ENCODE measurements at places on chromosomes 5 and 9.

- peak; percentile 68 for DNase-seq
These were observed 32.7 kb upstream of the DNAH5 start for GRCh38 chr5:13976867-13977830.

GRCh38 chr9:84823421-84824271, 154.1 kb downstream of the NTRK2 start:
- DNase-seq, result no peak

GRCh38 chr5:126857472-126858410, 80.8 kb downstream of the LMNB1 start:
- no peak for DNase-seq

DNA sequence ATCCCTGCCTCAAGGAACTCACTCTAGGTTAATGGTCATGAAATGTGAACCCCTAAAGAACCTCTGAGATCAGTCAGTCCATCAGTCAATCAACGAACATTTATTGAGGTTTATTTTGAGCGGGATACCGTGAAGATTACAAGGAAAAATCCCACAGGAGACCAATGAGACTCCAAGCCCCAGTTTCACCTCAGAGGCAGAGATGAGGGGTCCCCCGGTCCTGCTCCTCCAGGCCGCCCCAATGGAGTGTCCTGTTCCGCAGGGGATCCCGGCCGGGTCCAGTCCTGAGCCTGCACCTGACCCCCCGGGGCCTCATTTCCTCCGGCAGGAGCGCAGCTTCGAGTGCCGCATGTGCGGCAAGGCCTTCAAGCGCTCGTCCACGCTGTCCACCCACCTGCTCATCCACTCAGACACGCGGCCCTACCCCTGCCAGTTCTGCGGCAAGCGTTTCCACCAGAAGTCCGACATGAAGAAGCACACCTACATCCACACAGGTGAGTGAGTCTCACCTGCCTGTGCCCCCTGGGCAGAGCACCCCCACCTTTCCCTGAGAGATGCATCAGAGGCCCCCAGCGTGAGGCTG, 11.0 kb downstream of the GFI1B start:
- DNase-seq, result no peak

DNA sequence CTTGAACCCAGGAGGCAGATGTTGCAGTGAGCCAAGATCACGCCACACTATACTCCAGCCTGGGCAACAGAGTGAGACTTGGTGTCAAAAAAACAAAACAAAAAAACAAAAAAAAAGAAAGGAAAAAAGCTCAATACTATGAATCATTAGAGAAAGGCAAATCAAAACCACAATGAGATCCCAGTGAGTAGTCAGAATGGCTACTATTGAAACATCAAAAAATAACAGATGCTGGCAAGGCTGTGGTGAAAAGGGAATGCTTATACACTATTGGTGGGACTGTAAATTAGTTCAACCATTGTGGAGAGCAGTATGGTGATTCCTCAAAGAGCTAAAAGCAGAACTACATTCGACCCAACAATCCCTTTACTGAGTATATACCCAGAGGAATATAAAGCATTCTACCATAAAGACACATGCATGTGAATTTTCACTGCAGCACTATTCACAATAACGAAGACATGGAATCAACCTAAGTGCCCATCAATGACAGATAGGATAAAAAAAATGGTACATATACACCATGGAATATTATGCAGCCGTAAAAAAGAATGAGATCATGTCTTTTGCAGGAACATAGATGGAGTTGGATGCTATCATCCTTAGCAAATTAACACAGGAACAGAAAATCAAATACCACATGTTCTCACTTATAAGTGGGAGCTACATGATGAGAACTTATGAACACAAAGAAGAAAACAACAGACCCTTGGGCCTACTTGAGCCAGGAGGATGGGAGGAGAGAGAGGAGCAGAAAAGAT, 81.9 kb upstream of the ARRDC3 start:
- DNase-seq, result no peak

GRCh38 chr5:159377653-159378052, 47.4 kb upstream of the IL12B start:
- no peak for DNase-seq

DNA sequence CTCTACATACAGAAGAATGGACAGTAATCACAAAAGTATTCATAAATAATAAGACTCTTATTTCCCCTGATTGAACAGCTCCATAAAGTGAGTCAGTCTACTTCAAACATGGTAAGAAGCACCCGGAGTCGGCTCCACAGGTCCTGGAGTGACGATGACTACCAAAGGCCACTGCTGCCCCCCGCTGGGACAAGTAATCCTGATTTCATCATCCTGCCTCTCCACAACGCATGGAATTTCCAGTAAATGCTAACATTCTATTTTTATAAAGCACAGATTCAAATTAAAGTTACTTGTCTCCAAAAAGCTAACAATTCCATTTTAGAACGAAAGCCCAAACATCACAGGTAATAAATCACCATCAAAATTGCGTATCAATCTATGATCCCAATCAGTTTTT, 16.2 kb downstream of the ATPSCKMT start:
- DNase-seq, result peak; percentile 93

- no peak for DNase-seq
These were observed 6.6 kb upstream of the FBP1 start for GRCh38 chr9:94645901-94646300.

GRCh38 chr9:126430124-126430523, 103.5 kb downstream of the MVB12B start:
- no peak for DNase-seq

DNA sequence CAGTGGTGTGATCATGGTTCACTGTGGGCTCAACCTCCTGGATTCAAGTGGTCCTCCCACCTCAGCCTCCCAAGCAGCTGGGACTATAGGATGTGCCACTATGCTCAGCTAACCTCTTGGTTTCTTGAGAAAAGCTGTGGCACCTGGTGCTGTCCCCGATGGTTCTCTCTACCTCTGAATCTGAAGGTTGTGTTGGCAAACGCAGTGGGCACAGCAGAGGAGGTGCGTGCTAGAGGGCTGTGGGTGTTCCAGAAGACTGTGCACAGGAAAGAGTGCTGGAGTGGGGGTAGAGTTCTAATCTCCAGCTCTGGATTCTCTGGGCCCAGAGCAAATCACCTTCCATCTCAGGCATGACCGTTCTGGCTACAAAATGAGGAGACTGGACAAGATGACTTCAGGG, 12.5 kb downstream of the RGS3 start:
- no peak for DNase-seq

DNA sequence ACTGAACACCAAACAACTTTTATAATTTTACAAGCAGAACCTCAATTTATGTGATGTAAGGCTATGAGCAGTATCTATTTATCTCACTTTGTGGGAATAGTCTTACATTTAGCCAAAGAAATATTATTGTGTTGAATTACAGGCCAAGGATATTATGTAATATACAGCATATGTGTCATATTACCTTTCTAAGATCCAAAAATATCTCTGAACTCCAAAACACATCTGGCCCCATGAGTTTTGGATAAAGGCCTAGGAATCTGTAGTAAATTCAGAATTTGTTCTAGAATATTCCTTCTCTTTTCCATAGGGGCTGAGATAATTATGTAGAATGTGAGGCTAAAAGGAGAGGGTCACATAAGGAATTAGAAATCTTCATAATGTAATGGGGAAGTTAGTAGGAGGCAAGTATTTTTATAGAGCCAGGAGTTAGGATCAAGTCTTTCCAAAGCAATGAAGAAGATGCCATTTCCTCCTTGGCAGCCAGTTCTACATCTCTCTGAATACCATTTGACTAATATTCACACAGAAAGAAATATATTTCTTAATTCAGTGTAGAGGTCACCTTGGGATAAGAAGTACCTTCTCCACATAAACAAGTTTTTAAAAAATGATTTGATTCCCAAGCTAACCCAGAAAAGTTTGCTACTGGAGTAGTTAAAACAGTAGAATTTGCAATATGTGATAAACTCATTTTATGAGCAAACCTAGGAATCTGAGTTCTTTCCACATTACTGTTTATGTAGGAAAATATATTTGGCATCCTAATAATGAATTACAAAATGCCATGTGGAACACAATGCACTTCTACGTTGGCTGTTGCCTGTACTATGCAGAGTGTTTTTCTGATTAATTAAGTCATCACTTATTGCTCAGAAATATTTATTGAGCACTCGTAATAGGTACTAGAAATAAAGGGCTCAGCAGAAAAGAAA, 20.3 kb upstream of the GRAMD2B start:
- DNase-seq, result no peak

- no peak for DNase-seq
These were observed 20.4 kb downstream of the AKNA start for GRCh38 chr9:114367366-114367765.

GRCh38 chr5:35651002-35651756, 33.5 kb downstream of the SPEF2 start:
- peak; percentile 70 for DNase-seq

GRCh38 chr9:15308511-15308910, 1.5 kb upstream of the TTC39B start:
- DNase-seq, result peak; percentile 84

DNA sequence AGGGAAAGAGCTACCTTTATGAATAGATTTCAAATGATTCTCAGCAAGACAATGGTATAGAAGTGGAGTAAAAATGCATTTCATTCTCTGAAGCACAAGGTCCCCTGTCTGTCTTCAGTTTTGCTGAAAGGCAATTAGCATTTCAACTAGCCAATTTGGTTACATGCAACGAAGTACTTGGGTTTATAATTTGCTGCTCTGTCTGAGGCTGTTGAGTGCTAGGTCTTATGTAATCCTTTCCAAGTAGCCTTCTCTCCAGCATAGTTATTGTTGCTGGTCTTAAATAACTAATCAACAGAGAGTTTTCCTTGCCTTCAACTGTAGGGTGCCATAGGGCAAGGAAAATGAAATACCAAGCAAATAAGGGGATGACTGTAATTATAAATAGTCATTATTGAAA, 4.5 kb downstream of the ADGRV1 start:
- DNase-seq, result no peak

- DNase-seq, result no peak
These were observed 10.3 kb downstream of the CNTFR start for GRCh38 chr9:34579104-34579807.

- no peak for DNase-seq
These were observed 41.7 kb upstream of the EFNA5 start for GRCh38 chr5:107712359-107712870.

DNA sequence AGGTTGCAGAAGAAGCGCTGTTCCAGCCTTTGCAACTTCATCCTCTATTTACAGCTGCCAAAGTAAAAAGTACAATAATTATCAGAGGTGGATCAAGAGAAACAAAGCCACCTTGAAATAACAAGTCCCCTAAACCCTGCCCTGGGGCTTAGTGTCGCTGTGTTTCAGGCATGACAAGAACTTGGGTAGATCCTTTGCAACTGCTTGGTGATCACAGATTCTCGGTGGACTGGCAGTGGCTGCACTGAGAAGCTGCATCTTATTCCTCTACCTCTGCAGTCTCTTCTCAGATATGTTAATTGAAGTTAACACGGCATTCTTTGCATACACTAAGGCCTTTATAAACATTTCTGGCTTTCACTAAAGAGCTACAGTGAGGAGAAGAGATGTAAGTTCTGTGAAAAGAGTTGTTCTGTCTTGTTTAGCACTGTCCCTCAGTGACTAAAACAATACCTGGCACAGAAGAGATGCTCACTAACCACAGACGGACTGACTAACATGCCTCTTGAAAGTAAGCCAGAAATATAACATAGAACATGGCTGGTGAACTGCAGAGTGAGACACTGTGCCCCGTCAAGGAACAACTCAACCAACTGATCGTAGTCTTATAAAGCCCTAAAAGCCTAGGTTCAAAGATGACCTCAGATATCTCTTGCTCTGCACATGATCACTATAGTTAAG, 144.2 kb downstream of the MLLT3 start:
- no peak for DNase-seq

DNA sequence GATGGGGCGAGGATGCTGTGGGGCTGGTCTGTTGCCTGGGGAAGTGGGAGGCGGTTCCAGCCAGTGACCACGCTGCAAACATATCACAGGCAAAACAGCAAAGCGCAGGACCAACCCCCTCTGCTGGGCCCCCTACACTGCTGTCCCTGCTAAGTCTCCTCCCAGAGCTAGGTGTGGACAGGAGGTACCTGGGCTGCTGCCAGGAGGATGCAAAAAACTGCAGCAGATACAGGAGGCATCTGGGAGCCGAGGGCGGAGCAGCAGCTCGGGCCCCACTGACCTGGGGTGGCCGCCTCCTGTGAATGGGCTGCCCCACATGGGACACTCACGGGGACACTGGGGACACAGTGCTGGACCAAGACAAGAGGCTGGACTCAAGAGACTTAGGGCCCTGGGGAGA, 48.0 kb upstream of the PHYKPL start:
- no peak for DNase-seq

GRCh38 chr9:99411479-99412115, 189.5 kb downstream of the SEC61B start:
- no peak for DNase-seq

DNA sequence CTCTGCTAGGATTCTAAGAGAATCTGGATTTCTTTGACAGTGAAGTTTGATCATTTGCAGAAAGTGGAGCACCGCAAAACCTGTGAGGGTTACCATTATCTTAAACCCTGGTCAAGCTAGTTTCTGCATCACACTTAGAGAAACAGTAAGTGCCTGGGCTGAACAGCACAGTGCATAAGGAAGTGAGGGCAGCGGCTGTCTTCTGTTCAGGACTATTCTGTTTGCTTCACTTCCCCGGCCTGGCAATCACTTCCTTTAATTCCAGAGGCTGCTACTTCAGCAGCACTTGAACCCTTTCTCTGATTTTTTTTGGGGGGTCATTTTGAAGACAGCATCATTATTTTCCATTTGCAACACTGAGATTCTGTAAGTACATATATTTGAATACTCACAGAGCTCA, 32.0 kb downstream of the SEMA6A start:
- no peak for DNase-seq

DNA sequence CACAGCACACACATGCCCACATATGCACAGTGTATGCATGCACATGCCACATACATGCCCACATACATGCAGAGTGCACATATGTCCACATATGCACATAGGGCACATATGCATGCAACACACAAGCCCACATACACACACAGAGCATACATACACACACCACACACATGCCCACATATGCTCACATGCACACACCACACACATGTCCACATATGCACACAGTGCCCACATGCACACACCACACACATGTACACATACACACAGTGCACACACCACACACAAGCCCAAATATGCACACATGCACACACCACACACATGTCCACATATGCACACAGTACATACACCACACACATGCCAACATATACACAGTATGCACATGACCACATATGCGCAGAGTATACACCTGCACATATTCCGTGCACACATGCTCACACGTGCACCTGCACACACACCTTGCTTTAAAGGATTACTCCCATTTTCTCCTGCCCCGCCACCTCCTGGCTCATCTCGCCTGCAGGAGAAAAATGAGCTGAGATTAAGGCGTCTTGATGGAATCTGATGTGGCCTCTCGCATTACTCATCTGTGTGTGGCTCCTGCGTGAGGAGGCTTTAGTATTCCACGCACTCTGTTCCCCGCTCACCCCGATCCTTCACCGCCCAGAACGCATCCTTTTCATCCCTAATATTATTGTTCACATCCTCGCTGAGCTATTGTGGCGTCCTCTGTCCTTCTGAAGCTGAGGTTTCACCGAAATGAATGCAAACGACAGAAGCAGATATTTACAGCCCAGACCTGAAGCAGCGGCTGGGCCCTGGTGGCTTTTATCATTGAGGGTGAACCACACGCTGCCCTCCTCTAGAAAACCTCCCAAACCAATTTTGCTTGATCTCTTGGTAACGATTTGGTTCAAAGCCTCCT, 182.7 kb downstream of the OLFM1 start:
- no peak for DNase-seq

GRCh38 chr5:177403102-177403791, 2.8 kb upstream of the PFN3 start:
- peak; percentile 26 for DNase-seq
